ENCODE measurements at places on chromosomes 7 and 10.

- DNase-seq: no peak
These were observed 29.8 kb downstream of the PRR15 start for GRCh38 chr7:29593459-29593858.

- no peak for DNase-seq
These were observed 18.9 kb downstream of the RCC1L start for GRCh38 chr7:75054744-75055143.

DNA sequence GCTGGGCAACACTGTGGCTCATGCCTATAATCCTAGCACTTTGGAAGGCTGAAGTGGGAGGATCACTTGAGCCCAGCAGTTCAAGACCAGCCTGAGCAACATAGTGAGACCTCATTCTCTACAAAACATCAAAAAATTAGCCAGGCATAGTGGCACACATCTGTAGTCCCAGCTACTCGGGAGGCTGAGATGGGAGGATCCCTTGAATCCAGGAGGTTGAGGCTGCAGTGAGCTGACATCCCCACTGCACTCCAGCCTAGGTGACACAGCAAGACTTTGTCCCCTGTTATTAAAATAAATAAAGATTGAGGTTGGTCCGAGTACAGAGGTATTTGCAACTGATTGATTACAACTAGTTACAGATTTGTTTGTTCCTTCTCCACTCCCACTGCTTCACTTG, 44.1 kb downstream of the SKIDA1 start:
- no peak for DNase-seq

- DNase-seq: no peak
These were observed at the start of gene SLC29A4 for GRCh38 chr7:5282543-5283316. TSS of gene SLC29A4 (plus strand) at chr7:5282943. CDS start at chr7:5287817, 4,874 bp downstream.

- no peak for DNase-seq
These were observed 48.8 kb downstream of the SEMA3C start for GRCh38 chr7:80869821-80870751.

DNA sequence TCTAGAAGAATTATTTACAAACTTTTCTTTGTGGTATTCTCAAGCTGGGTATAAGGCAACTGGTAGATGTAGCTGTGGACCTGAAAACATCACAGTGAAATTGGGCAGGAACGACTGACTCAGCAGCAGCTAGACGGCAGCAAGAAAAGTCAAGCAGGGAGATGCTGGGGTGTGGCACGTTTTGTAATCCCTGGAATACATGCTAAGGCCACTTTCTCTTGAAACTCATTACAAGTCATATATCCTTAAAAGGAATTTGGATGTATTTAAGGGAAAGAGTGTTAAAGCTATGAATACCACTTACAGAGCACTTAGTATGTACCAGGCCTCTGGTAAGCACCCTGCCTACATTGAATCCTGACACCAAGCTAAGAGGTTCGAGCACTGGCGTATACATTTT, 17.4 kb downstream of the BEND7 start:
- no peak for DNase-seq

DNA sequence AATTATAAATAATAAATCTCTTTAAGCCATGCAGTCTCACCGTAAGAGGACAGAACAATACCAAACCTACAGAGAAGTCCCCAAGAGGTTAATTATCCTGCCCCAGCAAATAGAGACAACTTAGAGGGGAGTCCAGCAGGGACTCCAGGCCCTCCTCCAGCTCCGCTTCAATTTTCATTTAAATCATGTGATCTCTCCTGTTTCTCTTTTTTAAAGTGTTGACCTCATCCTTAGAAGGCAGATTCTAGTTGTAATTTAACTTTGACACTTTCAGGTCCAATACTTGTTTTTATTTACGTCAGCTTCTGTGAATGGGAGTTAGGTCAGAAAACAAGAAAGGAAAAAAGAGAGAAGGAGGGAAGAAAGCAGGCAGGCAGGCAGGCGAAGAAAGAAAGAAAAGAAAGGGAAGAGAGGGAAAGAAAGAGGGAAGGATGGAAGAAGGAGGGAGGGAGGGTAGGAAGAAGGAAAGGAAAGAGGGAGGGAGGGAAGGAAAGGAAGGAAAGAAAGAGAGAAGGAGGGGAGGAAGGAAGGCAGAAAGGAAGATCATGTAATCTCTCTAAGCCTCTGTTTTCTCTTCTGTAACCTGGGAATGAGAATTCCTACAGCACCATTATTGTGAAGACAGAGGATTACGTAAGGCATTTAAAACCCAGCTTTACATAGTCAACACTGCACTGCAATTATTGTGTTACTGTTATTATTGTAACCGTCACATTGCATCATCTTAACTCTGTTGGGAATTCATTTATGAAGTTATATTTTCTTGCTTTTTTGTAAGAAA, 227.7 kb downstream of the SKIDA1 start:
- no peak for DNase-seq

DNA sequence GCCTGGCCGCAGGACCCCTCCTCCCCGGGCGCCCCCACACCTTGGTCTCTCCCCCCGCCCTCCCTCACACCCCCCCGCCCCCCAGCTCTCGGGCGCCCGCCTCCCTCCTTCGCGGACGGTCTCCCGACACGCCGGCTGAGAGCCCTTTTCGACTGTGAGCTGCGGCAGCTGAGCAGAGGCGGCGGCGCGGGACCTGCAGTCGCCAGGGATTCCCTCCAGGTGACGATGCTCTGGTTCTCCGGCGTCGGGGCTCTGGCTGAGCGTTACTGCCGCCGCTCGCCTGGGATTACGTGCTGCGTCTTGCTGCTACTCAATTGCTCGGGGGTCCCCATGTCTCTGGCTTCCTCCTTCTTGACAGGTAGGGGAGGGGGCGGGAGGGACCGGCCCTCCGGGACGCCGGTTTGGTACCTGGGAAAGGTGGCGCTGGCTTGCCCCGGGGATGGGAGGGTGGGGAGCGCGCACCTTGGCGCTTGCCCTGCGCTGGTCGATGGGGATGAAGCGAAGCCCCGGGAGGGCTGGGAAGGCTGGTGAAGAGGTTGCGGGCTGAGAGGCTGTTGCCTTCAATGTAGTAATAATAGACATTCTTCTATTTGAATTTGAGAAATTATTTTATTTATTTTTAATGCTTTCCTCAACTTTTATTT, at the start of gene BMPER:
BMPER (plus strand) TSS at position 151 of the 644 bp plus-strand sequence; CDS start at position 226, 75 bp downstream.
- DNase-seq: no peak

All from stimulated activated CD8-positive, alpha-beta memory T cell treated with anti-CD3 and anti-CD28 coated beads, Interleukin-12 subunit alpha, Interleukin-12 subunit beta, amount 100 ng/mL, for 1 hour (primary cell).